ENCODE measurements at places on chromosomes 7 and 10.

GRCh38 chr7:129993275-129993674 lies 40.5 kb upstream of the UBE2H start:
- no peak for DNase-seq

DNA sequence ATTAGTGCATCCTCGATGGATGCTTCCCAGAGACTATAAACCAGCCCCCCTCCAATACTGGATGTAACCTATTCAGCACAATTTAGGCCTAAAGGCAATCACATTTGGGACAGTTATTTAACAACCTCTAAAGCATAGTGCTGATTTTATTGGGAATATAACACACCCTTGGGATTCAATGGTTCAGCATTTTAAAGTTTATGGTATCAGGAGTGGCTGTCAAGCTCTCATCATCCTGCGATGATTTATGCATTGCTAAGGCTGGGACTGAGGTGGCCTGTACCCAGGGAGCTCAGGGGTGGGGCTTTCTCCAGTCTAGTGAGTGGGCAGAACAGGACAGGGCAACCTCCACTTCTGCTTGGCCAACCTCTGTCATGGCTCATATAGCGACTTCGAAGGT lies 464.9 kb downstream of the INHBA start:
- DNase-seq = no peak

GRCh38 chr7:2175091-2175490 lies 57.7 kb downstream of the MAD1L1 start:
- DNase-seq = no peak

- no peak for DNase-seq
Measured at GRCh38 chr7:138816650-138817049, 18.7 kb upstream of the ATP6V0A4 start.

DNA sequence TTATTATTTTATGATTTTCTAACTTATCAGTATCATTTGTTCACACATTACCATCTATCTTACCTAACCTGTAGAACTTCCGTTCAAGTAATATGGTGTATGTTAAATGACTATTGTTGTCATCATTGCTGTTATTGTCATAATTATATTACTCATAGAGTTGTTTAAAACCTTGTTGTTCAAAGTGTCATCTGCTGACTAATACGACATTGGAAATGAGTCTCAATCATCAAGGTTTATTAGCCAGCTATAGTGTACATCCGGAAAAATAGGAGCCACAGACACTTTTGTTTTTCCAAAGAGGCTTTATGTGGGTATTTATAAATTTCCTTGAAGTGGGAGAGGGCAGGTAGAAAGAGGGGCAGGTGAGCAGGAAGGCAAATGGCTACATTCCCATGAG lies 386.9 kb upstream of the LRRTM3 start:
- DNase-seq = no peak

Measured in mucosa of gallbladder (tissue), 1 donor.